ENCODE measurements at places on chromosomes 3 and 15. TPM values are rescaled to one million over a fixed set of nuclear protein-coding genes. Genes with fewer than 3 reads are reported as not detected.

HES1 gene
- total RNA-seq: 191 TPM

DNA sequence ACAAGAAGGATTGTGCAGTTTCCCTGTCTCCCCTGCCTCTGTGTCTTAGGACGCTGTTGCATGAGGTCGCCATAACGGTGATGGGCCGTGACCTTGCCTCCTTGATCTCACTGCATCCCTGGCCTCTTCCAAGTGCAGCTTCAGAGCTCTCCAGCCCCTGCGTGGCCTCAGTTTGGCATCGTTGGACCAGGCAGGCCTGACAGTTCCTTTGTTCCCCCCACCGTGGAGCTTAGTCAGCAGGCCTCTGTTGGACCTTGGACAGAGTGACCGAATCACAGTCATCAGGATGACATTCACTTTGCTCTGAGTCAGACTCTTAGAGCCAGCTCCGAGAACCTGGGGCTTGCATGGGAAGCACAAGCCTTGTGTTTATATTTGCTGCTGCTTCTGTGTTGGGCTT is 139.4 kb downstream of the OPA1 start:
- no peak for DNase-seq
- H3K36me3 ChIP-seq: no peaks in the 10 kb centered on the region
- no peaks in the 10 kb centered on the region for H3K4me1 ChIP-seq

PROK2 gene
- 0.74 TPM for total RNA-seq

GRCh38 chr3:89455240-89455639 is 347.8 kb downstream of the EPHA3 start:
- no peaks in the 10 kb centered on the region for H3K36me3 ChIP-seq
- no peak overlapping the region for H3K4me3 ChIP-seq
- no peaks in the 10 kb centered on the region for H3K27me3 ChIP-seq
- H3K27ac ChIP-seq: no peak overlapping the region

ERC2 gene
- 1.2 TPM for total RNA-seq

GRCh38 chr3:108629974-108630373 is 40.5 kb downstream of the DZIP3 start:
- H3K4me3 ChIP-seq: no peak overlapping the region
- H3K36me3 ChIP-seq: no peaks in the 10 kb centered on the region
- no peak for DNase-seq

GRCh38 chr3:147377412-147378367 is 28.7 kb downstream of the ZIC4 start:
- DNase-seq: peak; percentile 43
- no peaks in the 10 kb centered on the region for H3K36me3 ChIP-seq
- H3K4me3 ChIP-seq: no peak overlapping the region
- H3K4me1 ChIP-seq: no peaks in the 10 kb centered on the region
- H3K27ac ChIP-seq: no peak overlapping the region
- H3K27me3 ChIP-seq: peaks cover 23% of the 10 kb centered on the region

GABRA5 gene
- not detected for total RNA-seq

A4GNT gene
- not detected for total RNA-seq

- H3K36me3 ChIP-seq: no peaks in the 10 kb centered on the region
- no peak overlapping the region for H3K4me3 ChIP-seq
- no peaks in the 10 kb centered on the region for H3K27me3 ChIP-seq
These were observed 322.3 kb upstream of the SUCLG2 start for GRCh38 chr3:67976663-67977062.

GRCh38 chr3:57109437-57110199 is 49.2 kb downstream of the SPATA12 start:
- H3K36me3 ChIP-seq: no peaks in the 10 kb centered on the region
- H3K27ac ChIP-seq: no peak overlapping the region
- no peaks in the 10 kb centered on the region for H3K4me1 ChIP-seq
- no peaks in the 10 kb centered on the region for H3K27me3 ChIP-seq
- H3K4me3 ChIP-seq: no peak overlapping the region

GATM gene
- total RNA-seq: 50.1 TPM

DNA sequence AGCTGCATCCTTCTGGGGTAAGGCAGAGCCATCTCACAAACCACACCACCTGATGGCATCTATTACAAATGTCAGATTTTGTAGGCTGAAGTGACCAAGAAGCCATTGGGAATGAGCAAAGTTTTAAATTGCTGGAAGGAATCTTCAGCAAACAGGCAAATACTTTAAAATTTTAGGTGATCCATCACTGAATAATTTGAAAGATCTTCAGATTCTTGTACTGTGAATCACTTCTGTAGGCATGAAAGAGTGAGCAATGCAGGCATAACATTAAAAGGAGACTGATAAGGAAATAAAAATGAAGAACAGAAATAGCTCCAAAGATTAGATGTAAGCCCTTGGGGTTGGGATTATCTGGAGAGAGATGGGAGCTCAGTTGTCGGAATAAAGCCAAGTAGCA is 36.0 kb upstream of the ALDH1L1 start:
- no peaks in the 10 kb centered on the region for H3K36me3 ChIP-seq
- H3K4me1 ChIP-seq: peaks cover 17% of the 10 kb centered on the region
- H3K27me3 ChIP-seq: no peaks in the 10 kb centered on the region
- H3K27ac ChIP-seq: no peak overlapping the region
- no peak overlapping the region for H3K4me3 ChIP-seq

TGM5 gene
- total RNA-seq: 8.3 TPM

DNA sequence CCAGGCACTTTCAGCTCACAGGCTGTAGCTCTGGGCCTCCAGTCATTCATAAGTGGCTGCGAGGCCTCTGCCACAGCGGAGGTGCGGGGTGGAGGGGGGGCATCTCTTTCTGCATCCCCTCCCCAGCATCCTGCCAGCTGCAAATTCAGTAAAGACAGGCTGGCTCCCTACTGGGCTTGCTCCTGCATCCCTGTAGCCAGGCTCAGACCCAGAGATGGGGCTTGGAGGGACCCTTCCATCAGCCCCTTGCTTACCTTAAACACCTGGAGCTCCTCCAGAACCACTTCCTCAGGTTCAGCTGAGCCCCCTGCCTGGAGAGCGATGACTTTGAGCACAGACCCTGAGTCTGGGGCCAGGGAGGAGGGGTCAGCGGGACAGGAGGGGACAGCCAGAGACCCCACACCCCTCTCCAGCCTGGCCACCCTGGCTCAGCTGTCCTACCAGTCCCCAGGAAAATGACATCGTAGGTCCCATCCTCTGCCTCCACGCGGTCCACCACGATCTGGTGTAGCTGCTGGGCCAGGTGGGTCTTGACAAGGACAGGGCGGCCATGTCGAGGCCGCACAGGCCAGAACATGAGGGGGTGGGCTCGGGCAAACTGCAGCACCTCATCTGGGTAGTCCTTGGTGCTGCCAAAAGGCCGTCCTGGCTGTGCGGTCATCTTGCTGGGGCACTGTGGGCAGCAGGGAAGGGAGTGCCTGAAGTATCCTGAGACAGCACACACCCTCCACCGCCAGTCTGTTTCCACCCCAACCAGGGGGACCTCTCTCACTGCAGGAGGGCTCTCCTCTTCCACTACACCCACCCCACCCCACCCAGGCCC is 5.3 kb downstream of the SEMA3G start:
- H3K27me3 ChIP-seq: no peaks in the 10 kb centered on the region
- H3K4me1 ChIP-seq: peaks cover 25% of the 10 kb centered on the region
- no peak overlapping the region for H3K4me3 ChIP-seq
- no peak overlapping the region for H3K27ac ChIP-seq

DNA sequence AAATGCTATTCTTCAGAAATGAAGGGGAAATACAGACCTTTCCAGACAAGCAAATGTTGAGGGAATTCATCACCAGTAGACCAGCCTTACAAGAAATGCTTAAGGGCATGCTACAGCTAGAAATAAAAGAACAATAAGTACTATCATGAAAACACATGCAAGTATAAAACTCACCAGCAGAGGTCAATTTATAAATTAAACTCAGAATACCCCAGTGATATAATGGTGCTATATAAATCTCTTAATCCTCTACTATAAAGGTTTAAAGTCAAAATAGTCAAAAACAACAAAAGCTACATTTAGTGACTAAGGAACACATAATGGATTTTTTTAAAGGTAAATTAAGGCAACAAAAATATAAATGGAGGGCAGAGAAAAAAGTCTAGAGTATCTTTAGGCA is 142.5 kb downstream of the CPNE4 start:
- H3K4me1 ChIP-seq: no peaks in the 10 kb centered on the region
- DNase-seq: no peak
- no peaks in the 10 kb centered on the region for H3K27me3 ChIP-seq
- no peaks in the 10 kb centered on the region for H3K36me3 ChIP-seq
- no peak overlapping the region for H3K27ac ChIP-seq

GRCh38 chr15:45705510-45706473 is 71.0 kb downstream of the SQOR start:
- peaks cover 12% of the 10 kb centered on the region for H3K4me1 ChIP-seq
- H3K36me3 ChIP-seq: no peaks in the 10 kb centered on the region
- no peak overlapping the region for H3K27ac ChIP-seq
- no peak for DNase-seq
- no peaks in the 10 kb centered on the region for H3K27me3 ChIP-seq

- H3K27ac ChIP-seq: no peak overlapping the region
- H3K4me3 ChIP-seq: no peak overlapping the region
- H3K36me3 ChIP-seq: no peaks in the 10 kb centered on the region
- no peak for DNase-seq
- H3K4me1 ChIP-seq: no peaks in the 10 kb centered on the region
- H3K27me3 ChIP-seq: no peaks in the 10 kb centered on the region
These were observed 57.9 kb downstream of the CCDC33 start for GRCh38 chr15:74294010-74294409.

DNA sequence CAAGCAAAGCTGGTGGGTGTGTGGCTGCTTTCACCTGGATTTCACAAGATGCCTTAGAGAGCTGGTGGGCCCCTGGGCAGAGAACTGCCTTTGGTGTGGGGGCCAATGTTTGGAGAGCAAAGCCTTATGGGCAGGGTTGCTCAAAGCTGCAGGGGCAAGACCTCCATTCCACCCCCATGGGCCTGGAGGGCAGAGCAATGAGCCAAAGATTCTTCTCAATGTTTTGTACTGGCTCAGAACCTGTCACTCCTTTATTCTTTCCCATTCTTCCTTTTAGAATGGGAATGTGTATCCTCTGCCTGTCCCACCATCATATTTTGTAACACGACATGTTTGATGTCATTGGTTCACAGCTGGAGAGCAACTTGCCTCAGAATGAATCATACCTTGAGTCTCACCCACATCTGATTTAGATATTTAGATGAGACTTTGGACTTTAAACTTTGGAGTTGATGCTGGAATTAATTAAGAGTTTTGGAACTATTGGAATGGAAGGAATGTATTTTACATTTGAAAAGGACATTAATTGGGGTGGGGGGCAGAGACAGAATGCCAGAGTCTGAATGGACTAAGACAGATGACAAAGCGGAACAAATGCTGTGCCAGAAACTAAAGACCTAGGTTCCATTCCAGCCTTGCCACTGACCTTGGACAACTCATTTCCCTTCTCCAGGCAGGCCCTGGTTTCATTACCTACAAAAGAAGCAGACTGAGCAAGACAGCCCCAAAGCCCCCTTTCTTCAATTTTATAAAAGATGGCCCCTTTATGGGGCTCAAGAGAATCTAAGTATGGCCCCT is 72.9 kb downstream of the DAPK2 start:
- no peaks in the 10 kb centered on the region for H3K36me3 ChIP-seq
- H3K4me3 ChIP-seq: no peak overlapping the region
- DNase-seq: peak; percentile 61
- no peak overlapping the region for H3K27ac ChIP-seq
- H3K4me1 ChIP-seq: peaks cover 27% of the 10 kb centered on the region
- H3K27me3 ChIP-seq: no peaks in the 10 kb centered on the region

MESP1 gene
- total RNA-seq: 2.7 TPM

Measured in vagina (tissue), 2 donors.